ENCODE measurements at places on chromosomes 6 and 20.

GRCh38 chr6:44831002-44831610, 443.6 kb downstream of the CDC5L start:
- no peak for DNase-seq

GRCh38 chr6:165776691-165777090, 113.7 kb upstream of the PDE10A start:
- no peak for DNase-seq

DNA sequence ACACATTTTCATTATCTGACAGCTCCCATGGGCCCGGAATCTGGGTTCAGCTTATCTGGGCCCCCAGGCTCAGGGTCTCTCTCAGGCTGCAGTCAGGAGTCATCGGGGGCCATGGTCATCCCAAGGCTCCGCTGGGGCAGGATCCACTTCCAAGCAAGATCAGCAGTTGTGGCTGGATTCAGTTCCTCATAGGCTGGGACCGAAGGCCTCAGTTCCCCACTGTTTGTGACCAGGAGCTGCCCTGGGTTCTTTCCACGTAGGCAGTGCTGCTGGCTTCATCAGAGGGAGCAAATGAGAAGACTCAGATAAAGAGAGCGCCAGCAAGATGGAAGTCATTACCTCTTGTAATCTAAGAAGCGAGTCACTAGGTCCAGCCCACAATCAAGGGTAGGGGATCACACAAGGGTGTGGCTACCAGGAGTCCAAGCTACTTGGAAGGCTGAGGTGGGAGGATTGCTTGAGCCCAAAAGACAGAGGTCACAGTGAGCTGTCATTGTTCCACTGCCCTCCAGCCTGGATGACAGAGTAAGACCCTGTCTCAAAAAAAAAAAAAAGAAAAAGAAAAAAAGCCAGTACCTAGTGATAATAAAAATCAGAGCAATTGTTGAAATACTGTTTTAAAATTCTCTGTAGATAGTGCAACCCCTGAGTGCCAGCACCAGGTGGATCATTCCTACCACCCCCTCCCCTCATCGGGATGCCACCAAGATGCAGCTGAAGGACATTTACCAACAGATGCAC, 162.7 kb downstream of the NFATC2 start:
- DNase-seq, result no peak

DNA sequence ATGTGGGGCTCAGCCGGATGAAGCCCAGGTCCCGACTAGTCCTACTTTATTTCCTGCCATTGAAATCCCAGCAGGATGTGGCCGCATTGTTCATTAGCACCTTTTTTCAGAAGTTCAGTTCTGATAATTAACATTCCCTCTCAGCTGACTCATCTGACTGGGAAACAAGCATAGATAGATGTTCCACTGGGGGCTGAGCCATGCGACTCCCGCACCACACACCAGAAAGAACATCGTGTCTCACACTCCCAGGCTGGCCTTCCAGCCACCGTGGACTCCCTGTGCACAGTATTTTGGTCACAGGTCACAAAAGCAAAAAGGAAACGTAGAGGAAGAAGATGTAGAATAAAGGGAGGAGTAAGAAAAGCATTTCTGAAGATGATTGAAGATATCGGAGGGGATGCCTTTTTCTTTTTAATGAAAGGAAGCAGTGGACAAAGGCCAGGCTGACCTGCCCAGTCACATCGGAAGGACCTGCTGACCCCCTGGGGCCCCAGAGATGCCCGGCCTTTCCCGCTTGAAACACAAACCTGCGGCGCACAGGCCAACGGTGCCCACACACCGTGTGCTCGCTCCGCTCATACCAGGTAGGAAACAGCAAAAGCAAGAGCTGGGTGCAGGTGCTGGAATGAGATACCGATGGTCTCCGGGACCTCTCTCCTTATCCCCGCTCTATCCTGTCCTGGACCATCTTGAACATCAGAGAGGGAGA, 11.8 kb downstream of the RPS6KA2 start:
- DNase-seq, result no peak

DNA sequence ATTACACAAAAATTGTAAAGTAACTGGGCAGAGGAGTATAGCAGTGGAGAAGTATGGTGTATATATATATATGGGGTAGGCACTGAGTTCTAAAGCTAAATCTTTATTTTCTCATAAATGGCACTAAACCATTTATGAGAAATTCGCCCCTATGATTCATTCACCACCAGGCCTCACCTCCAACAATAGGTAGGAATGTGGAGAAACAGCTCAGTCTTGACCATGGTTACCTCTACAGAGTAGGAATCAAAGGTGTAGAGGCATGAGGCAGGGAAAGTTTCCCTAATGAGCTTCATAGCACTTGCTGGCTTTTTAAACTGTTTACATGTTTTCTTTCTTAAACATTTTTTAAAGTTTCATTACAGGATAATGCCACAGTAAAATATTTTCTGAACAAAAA, 36.9 kb upstream of the SUMO4 start:
- DNase-seq, result no peak

DNA sequence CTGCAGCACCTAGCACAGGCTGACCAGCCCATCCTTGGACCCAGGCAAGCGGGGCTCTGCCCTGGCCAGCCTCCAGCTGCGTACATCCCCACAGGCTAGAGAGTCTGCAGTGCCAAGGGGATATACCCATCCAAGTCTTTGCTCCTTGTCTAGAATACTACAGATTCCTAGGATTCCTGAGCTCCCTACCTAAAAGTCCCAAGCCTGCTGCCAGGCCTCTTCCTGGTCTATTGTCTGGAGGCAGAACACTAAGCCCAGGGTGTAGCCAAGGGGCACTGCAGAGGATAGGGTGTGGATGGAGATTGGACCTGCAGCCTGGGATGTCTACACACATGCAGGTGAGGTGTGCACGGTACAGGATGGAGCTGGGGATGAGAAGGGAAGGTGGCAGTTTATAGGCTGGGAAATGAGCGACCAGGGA, 90.0 kb upstream of the SIRPA start:
- DNase-seq, result no peak
